ENCODE measurements at places on chromosomes 3 and 15.

DNA sequence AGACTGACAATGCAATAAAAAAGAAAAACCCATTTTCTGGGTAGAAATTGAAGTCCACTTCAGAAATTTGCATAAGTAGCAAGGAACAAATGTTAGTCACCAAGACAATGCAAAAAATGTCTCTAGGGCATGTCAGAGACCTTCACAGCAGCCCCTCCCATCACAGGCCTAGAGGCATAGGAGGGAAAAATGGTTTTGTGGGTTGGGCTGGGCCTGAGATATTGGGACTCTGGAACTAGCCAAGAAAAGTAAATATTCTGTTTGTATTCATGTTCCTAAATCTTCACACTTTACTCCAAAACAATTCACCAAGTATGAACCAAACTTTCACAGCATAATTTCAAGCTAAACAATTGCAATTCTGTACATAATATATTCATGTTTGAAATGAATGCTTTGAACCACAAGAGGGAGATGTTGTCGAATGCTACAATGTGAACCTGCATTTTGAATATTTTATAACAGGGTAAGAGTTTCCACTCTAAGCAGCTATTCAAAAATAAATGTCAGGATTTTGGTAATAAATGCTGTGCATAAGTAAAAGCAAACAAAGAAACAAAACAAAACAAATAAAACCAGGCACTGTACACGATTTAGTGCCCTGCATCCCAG, 429.2 kb downstream of the OTOL1 start:
- no peak for DNase-seq

DNA sequence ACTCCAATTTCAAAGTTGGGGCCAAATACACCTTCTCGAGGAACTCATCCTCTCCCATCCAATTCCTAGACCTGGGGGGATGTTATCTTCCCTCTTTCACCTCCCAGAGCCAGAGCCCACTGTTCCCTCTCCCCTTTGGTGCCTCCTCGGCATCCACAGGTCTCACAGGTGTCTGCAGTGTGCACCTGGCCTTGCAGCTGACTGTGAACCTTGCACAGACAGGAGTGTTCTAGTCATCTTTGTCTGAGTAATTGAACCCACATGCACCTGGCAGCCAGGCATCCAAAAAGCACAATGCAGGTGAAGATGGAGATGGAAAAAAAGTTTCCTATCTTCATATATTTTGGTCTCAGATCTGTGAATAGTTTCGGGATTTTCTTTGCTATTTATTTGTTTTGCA, 30.8 kb downstream of the PCOLCE2 start:
- DNase-seq = no peak

DNA sequence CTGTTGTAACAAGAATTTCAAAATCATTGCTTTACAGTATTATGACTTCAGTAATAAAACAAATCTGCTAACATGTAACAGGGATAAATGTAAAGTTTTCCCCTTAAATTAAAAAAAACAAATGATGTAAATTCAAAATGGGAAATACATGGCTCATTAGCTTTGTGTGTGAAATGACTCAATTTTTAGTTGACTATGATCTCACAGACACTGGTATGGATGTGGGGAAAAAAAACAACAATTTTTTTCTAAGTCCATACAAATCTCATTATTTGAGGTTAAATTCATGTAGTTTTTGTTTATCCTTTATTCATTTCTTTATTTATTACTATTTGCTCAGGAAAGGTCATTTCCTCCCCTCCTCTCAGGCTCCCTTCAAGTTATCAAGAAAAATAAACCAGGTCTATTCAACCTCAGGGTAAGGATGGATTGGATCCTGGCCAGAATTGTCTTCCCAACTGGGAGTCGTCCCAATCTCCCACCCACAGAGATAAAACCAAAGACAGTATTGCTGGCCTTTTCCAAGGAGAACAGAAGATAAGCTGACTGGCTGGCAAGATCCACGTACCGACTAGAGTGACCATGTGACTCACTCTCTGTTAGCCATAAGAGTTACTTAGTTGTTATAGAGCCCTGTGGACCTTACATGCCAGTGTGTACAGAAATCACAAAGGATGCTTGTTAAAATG, 373.3 kb downstream of the GAP43 start:
- no peak for DNase-seq

DNA sequence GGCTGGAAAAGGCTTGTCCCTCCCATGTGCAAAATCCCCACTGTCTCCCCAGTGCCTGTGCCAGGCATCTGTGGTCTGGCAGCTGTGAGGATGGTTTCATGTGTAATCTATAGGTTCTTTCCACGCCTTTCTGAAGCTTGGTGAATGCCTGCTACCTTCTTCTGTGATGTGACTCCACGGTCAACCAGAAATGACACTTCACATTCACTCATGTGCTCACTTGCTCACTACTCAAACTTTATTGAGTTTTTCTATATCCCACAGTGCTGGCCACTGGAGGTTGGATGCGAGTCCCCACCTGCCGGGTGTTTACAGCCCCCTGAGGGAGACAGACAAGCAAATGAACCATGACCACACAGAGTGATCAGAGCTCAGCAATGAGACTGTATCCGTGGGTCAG, 27.9 kb upstream of the TLE3 start:
- DNase-seq = no peak

DNA sequence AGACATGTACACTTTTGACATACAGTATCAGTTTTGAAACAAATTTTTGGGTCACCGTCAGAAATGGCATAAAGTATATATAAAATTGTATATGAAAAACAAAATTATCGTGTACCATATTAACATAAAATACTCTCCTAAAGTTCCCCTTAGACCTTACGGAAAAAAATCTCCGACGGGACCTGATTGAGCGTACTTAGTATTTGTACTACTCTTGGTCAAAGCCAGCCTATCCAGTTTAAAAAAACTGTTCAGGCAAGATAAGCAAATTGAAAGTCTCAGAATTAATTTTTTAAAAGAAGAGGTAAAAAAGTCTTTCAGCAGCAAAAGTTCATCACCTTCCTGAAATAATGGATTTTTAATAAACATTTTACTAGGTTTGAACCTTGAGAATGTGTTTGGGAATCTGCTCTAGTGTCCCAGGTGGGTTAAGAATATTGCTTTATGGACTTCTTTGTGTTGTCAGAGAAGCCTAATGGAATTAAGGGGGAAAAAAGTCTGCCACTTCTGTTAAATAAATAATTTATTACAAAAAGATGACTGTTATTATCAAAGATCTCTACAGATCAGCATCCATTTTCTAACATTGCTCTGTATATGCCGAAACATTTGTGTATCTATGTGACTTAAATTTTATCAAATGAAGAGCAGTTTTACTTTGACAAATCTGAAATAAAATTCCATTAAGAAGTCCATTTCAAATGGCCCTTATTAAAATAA, 48.6 kb downstream of the ZBTB20 start:
- no peak for DNase-seq

GRCh38 chr3:120659285-120659684, 22.8 kb downstream of the HGD start:
- DNase-seq = no peak

GRCh38 chr3:10329495-10330015, 8.6 kb upstream of the SEC13 start:
- DNase-seq = no peak

DNA sequence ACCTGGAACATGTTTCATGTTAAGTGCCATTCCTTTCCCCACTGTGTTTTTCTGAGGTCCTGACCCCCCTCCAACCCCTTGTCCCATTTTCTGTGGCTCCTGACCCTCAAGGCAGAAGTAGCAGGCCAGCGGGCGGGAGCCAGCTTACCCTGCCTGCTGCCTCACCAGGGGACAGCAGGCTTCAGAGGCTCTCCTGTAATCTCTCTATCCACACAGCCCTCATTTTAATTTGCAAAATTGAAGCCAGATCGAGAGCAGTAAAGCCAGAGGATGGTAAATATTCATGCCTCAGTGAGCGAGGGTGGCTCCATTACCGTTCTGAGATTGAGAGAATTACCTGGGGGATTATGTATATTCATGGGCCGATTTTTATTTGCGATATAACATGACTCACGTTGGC, 147.6 kb downstream of the DNAJB8 start:
- no peak for DNase-seq

DNA sequence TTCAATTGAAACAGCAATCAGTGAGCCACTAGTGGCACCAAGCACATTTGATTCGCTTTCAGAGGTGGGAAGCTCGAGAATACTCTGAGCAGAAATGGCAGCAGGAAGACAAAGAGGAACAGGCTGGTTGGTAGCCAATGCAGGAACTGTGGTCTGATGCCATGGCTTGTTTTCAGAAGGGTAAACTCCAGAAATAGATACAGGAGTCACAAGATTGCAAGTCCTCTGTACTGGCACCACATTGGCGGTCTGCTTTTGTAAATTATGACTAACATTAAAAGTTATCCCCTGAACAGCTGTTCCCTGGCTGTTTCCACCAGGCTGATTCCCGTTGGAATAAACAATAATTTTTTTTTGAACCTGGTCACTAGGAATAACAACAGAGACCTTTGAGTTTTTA, 35.5 kb downstream of the USF3 start:
- no peak for DNase-seq

- DNase-seq = no peak
These were observed 241.0 kb upstream of the NR2F2 start for GRCh38 chr15:96089405-96090058.

GRCh38 chr15:63172851-63173451, 15.7 kb upstream of the RPS27L start:
- no peak for DNase-seq

- DNase-seq = no peak
These were observed 12.4 kb downstream of the RTP2 start for GRCh38 chr3:187689984-187690383.

GRCh38 chr3:56415652-56416051, 52.6 kb downstream of the ERC2 start:
- no peak for DNase-seq

DNA sequence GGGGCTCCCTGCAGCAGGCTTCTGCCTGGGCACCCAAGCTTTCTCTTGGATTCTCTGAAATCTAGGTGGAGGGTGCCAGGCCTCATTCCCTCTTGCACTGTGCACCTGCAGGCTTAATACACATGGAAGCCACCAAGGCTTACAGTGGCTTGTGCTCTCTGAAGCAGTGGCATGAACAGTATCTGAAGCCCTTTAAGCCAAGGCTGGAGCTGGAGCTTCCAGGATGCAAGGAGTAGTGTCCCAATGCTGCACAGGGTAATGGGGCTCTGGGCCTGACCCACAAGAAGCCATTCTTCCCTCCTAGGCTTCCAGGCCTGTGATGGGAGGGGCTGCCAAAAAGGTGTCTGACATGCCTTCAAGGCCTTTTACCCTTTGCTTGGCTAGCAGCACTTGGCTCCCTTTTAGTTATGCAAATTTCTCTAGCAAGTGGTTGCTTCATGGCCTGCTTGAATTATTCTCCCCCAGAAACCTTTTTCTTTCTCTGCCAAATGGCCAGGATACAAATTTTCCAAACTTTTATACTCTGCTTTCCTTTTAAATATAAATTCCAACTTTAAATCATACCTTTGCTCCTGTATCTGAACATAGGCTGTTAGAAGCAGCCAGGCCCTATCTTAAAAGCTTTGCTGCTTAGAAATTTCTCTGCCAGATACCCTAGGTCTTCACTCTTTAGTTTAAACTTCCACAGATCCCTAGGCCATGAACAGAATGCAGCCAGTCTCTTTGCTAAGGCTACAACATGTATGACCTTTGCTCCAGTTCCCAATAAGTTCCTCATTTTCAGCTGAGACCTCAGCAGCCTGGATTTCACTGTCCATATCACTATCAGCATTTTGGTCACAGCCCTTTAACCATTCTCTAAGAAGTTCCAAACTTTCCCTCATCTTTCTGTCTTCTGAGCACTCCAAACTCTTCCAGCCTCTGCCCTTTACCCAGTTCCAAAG, 201.1 kb upstream of the LRRFIP2 start:
- no peak for DNase-seq

DNA sequence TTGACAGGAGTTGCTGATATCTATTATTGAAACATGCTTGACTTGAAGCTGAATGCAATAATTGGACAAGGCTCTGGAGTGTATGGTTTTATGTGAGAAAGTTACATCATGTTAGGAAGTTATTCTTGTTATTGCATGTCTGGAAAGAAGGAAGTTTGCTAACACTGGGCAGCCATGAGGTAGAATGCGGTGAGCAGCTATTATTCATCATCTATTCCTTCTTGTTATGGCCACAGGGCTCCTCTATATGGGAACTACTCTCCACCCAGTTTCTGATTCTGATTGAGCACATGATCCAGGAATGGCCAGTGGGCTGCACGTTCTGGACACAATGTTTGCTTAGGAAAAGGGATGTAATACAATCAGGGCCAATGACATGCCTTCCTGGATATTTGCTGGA, 37.8 kb upstream of the SCN5A start:
- no peak for DNase-seq

GRCh38 chr3:101351829-101352228, 31.5 kb upstream of the IMPG2 start:
- DNase-seq = no peak

- no peak for DNase-seq
These were observed 25.4 kb downstream of the CYP8B1 start for GRCh38 chr3:42850263-42850662.

- no peak for DNase-seq
These were observed 37.9 kb downstream of the GOLGA6A start for GRCh38 chr15:74044267-74045110.

GRCh38 chr3:21795152-21795837, 44.3 kb upstream of the ZNF385D start:
- no peak for DNase-seq

- no peak for DNase-seq
These were observed at the start of gene GADL1 for GRCh38 chr3:30894521-30895251. Gene GADL1, minus strand, starts transcription at chr3:30894661. Its CDS starts 47 bp downstream, at chr3:30894614.

- no peak for DNase-seq
These were observed 79.8 kb downstream of the NR1I2 start for GRCh38 chr3:119861681-119862080.

DNA sequence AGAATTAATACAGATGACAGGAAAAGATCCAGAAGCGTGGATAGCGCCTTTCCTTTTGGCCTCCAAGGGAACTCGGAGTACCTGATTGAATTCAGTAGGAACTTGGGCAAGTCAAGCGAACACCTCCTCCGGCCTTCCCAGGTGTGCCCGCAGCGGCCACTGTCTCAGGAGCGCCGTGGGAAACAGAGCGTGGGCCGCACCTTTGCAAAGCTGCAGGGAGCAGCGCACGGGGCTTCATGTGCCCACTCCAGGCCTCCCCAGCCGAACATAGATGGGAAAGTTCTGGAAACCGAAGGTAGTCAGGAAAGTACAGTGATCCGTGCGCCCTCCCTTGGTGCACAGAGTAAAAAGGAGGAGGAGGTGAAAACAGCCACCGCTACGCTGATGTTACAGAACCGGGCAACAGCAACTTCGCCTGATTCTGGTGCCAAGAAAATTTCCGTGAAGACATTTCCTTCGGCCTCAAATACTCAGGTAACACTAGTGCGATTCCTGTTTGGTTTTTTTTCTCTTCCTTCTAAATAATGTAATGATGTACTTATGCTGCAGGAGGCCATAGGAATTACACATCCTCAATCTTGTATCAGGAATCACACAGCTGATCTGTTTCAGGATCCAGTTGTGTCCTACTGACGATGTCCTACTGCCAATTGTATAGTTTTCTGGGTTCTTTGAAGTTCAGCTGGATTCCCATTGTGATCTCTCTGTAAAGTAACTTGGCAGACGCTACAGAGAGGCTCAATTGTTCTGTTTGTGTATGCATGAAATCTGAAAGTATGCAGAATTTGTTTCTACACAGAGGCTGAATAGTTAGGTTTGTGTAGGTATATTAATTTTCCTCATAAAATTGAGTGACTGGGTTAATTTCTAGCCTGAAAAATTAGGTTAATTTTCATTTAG, 63.1 kb downstream of the CGNL1 start:
- DNase-seq = no peak

- peak; percentile 14 for DNase-seq
These were observed 23.2 kb upstream of the IP6K2 start for GRCh38 chr3:48739955-48740823.

- no peak for DNase-seq
These were observed 174.7 kb upstream of the IL12A start for GRCh38 chr3:159813822-159814531.

Measured in stimulated activated CD4-positive, alpha-beta T cell treated with anti-CD3 and anti-CD28 coated beads, Interleukin-15, amount 100 ng/mL, for 1 hour (primary cell).